PC-9 (cell line): ENCODE measurements at places on chromosomes 2 and 18. TPM values are rescaled to one million over a fixed set of nuclear protein-coding genes. Genes with fewer than 3 reads are reported as not detected.

The ANKRD36C gene
- 25.8 and 28.3 TPM in 2 replicates for total RNA-seq

GRCh38 chr2:20611844-20612356 lies 39.0 kb downstream of the HS1BP3 start:
- no peak for DNase-seq

DNA sequence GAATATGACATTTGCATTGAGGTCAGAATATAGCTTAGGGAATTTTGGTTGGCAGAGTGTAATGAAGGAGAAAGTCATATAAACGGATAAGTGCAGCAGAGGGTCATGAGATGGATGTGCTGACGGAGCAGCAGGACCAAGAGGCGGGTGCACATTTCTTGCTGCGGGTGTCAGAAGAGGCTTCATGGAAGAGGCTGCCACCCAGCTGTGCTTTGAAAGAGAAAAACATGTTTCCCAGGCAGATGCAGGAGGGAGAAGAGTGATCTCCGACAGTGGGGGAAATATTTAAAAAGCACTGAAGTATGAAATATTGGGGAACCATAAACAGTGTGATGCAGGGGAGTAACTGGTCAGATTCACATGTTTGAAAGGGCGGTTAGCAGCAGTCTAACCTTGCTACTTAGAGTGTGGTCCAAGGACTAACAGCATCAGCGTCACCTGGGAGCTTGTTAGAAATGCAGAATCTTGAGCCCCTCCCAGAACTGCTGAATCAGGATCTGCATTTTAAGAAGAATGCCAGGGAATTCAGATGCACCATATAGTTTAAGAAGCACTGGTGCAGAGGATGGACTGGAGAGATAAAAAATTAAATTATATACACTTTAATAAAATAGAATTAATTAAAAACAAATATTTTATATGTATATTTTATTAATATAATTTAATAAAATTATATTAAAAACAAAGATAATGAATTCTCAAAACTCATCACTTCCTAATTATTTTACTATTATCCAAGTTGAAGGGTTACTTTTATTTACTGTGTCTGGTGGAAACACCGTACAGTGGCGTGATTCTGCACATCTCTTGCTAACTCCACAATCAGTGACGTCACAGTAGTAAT lies 36.1 kb upstream of the SCYGR1 start:
- DNase-seq = no peak

DNA sequence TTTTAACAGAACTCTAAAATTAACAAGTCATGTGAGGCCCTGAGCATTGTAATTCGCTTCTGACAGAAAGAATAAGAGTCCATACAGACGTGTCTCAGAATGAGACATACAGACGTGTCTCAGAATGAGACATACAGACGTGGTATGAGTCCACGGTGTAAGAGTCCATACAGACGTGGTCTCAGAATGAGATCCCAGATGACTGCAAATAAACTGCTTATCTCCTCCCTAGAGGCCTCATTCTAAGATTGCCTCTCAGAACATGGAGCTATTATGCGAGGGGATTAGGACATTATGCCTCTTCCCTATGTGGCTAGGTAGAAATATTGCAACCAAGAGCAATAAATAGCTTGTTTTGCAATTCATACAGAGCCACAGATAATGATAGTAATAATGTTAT lies 63.9 kb downstream of the NEB start:
- no peak for DNase-seq

- no peak for DNase-seq
Measured at GRCh38 chr18:30527917-30528316, 514.6 kb downstream of the DSC3 start.

- no peak for DNase-seq
Measured at GRCh38 chr18:10047237-10047636, 133.4 kb downstream of the VAPA start.

DNA sequence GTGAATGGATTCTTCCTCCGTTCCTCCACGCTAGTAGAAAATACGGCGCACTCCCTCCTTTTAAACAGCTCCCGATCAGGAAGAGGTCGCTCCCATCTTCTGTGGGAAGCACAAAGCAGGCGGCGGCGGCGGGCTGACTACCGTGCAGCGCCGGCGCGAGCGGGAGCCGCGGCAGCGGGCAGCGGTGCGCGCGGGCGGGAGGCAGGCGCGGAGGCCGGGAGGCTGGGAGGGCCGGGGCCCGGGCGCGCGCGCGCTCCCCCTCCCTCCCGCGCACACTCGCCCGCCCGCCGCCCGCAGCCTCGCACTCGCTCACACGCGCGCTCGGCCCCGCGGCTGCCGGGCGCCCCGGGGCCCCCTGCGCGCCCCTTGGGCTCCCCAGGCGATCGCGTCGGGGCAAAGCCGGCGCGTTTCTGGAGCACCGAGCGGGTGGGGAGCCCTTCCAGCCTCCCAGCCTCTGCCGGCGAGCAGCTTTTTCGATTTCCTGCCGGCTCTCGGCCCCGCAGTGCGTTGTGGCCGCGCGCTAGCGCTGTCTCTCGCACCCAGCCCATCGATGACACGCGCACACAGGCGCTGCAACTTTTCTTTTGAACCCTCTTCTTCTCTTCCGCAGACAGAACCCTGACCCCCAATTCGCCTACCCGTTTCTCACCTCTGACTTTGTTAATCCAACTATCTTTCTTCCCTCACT lies at the start of gene SLC8A1:
Gene SLC8A1 (minus strand): TSS at position 173 of the 688 bp plus-strand sequence.
- no peak for DNase-seq

DNA sequence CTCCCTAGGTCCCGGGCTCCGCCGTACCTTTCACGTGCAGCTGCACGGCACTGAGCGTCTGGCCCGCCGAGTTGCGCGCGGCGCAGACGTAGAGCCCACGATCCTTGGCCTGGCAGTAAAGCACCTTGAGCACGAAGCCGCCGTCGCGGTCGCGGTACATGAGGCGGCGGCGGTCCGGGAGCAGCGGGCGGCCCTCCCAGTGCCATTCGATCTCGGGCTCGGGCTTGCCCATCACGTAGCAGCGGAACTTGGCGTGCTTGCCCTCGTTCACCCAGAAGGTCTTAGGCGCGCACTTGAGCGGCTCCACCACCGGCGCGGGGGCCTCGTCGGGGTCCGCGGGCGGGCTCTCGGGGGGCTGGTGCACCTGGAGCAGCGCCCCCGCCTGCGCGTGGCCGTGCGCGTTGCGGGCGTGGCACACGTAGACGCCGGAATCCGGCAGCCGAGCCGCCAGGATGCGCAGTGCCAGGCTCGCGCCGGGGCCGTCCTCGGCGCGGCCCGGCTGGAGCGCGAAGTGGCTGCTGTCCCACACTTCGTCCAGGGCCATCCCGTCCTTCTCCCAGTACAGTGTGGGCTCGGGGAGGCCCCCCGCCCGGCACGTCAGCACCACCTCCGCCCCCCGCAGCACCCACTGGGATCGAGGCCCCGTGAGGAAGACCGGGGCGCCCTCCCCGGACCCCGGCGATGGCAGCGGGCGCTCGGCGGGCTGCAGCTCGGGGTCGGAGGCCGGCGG lies 980 bp downstream of the OBSL1 start:
- peak; percentile 39 for DNase-seq

GRCh38 chr2:42914314-42914713 lies 121.9 kb upstream of the HAAO start:
- no peak for DNase-seq

The IL36B gene
- not detected in 2 replicates for total RNA-seq

DNA sequence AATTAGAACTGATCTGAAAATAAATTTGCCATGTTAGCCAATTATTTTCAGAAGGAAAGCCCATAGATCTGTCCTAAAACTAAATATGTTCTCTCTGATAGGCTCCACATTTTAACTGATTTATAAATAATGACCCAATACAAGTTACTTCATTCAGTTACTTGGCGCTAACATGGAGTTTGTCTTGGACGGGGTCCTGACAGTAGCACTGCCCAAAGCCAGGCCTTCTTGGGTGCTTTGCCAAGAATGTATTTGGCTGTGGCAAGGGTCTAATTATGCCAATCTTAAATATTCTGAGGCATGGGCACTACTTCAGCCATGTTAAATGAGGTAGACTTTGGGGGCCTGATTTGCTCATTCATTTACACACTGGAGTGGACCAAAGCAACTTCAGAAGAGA lies 135.0 kb upstream of the PKDCC start:
- DNase-seq = no peak

DNA sequence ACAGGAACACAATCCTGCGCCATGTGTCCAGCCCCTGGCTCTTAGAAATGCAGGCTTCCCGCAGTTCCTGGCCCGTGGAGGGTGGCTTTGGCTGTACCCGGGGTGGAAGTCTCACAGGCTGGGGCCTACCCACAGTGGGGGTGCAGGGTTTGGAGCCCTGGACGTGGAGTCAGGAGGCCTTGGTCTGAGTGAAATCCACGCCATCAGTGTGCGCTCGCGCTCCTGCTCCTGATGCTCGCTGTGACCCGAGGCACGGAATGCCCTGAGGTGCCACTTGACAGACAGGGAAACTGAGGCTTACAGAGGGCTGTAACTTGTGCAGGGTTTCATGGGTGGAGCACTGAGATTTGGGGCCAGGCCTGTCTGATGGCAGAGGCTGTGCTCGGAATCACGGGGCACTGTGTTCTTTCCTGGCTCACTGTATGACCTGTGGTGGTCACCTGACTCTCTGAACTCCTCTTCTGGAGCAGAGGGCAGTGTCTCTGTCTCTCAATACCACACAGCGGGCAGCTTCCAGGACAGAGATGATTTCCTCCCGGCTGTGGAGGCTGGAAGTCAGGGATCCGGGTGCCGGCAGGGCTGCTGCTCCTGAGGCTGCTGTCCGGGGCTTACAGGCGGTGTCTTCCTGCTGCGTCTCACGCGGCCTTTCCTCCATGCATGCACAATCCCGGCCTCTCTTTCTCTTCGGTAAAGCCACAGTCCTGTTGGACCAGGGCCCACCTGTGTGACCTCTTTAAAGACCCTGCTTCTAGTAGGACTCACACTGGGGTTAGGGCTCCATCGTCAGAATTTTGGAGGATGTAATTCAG lies 25.9 kb upstream of the ALLC start:
- DNase-seq = no peak

DNA sequence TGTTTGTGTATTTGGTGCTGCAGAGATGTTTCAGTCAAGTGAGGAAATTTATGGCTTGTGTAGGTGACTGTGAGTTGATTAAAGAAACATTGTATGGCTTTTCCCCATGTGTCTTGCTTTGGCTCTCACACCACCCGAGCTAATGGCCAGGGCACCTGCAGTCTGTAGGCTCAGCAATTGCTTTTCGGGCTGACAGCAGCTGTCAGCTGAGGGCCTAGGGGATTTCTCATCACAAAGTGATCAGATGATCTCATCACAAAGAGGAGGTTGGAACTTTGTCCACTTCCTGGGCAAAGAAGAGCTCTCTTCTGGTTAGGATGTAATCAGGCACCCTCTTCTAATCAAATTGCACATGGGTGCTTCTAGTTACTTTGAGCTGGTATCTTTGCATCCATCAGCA lies 632.2 kb downstream of the SLC4A3 start:
- DNase-seq = no peak

- DNase-seq = no peak
Measured at GRCh38 chr2:207067473-207067872, 98.3 kb downstream of the KLF7 start.

DNA sequence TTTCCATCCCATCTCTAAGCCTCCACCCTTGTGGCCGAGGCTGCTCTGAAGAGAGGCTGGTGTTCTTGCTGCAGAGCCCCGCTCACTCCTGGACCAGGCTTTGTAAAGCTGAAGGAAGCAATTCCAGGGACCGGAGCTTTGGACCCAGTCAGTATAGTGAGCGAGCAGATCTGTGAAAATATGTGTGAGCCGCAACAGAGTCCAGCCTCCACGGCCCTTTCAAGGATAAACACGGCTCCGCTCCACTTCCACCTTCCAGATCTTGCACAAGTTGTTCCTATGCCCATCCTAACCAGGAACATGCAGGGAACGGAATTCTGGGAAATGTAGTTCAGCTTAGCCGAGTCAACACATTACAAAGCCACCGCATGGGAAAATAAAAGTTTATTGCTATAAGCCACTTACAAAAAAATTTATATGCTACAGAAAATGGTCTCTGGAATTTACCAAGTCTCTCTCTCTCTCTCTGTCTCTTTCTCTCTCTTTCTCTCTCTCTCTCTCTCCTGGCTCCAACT lies 151.7 kb upstream of the ZNF521 start:
- DNase-seq = no peak

The C2orf78 gene
- total RNA-seq = not detected in 2 replicates

DNA sequence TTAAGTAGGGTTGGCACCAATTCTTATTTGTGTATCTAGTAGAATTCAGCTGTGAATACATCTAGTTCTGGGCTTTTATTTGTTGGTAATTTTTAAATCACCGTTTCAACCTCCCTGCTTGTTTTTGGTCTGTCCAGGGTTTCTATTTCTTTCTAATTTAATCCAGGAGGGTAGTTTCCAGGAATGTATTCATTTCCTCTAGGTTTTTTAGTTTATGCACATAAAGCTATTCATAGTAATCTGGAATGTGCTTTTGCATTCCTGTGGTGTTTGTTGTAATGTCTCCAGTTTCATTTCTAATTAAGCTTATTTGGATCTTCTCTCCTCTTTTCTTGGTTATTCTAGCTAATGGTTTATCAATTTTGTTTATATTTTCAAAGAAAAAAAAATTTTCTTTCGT lies 1361.8 kb upstream of the DDX18 start:
- DNase-seq = no peak

GRCh38 chr2:126644630-126645191 lies 11.2 kb upstream of the GYPC start:
- no peak for DNase-seq

DNA sequence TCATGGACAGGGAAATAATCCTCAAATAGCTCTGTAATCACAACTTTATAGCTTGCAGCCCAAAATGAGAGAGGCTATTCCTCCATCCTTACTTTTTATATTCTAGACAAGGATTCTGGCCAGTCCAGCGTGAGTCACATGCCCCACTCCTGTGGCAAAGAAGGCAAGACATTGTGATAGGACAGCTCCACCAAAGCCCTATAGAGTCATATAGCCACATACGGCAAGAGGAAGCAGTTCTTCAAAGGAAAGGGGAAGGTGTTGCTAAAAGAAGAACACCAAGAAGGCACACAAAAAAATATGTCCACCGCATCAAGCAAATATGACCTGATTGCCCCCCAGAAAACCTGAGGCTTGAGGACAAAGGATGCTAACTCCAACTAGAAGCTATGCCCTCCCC lies 3.4 kb upstream of the GFPT1 start:
- no peak for DNase-seq

GRCh38 chr2:151265991-151266390 lies 4.3 kb upstream of the RBM43 start:
- no peak for DNase-seq

The PKDCC gene
- 3.9 and 5.5 TPM in 2 replicates for total RNA-seq

The CGREF1 gene
- 0.37 TPM in 1 of 2 replicates, not detected in the other for total RNA-seq

DNA sequence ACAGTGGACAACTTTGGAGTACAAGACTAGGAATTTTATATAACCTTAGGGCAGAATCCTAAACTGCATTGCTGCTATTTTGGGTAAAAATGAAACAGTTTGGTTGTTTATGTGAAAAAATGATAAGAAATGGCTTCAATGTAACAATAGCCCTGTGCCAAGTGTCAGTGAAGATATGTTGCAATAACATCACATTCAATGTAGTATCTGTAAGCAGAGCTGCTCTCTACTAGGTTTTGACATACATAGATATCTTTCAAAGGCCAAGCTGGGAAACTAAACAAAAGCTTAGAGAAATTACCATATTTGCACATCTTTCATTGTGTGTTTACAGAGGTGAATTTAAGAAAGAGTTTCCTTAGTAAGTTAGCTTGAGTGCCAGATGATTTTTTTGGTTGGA lies 135.0 kb upstream of the DOK6 start:
- DNase-seq = no peak

The PSTPIP2 gene
- total RNA-seq = not detected in 2 replicates

The CYP27A1 gene
- total RNA-seq = 0.94 and 2.0 TPM in 2 replicates

GRCh38 chr2:152200101-152200500 lies 24.5 kb upstream of the STAM2 start:
- no peak for DNase-seq
